ENCODE measurements at places on chromosomes 7 and 10. TPM values are rescaled to one million over a fixed set of nuclear protein-coding genes. Genes with fewer than 3 reads are reported as not detected.

GRCh38 chr7:135508883-135509588 lies 866 bp downstream of the CNOT4 start:
- peak; percentile 61 for DNase-seq
- no peaks in the 10 kb centered on the region for H3K27me3 ChIP-seq
- H3K4me1 ChIP-seq, result peaks cover 9% of the 10 kb centered on the region
- no peaks in the 10 kb centered on the region for H3K36me3 ChIP-seq
- no peak overlapping the region for H3K4me3 ChIP-seq

The MYO3A gene
- polyA plus RNA-seq, result not detected

- H3K27ac ChIP-seq, result no peak overlapping the region
- H3K4me1 ChIP-seq, result peaks cover 5% of the 10 kb centered on the region
- H3K36me3 ChIP-seq, result no peaks in the 10 kb centered on the region
- DNase-seq, result no peak
These were observed 48.6 kb upstream of the PDGFA start for GRCh38 chr7:568031-568951.

GRCh38 chr7:28266402-28266801 lies 85.8 kb upstream of the JAZF1 start:
- H3K27me3 ChIP-seq, result peaks cover 24% of the 10 kb centered on the region
- H3K4me1 ChIP-seq, result peaks cover 17% of the 10 kb centered on the region
- H3K27ac ChIP-seq, result no peak overlapping the region
- H3K4me3 ChIP-seq, result no peak overlapping the region
- DNase-seq, result no peak

GRCh38 chr7:133053321-133053891 lies 28.5 kb downstream of the CHCHD3 start:
- H3K27ac ChIP-seq, result no peak overlapping the region
- H3K27me3 ChIP-seq, result no peaks in the 10 kb centered on the region
- H3K36me3 ChIP-seq, result peaks cover 2% of the 10 kb centered on the region
- H3K4me3 ChIP-seq, result no peak overlapping the region

The CYP2C19 gene
- polyA plus RNA-seq, result not detected

The LIPM gene
- polyA plus RNA-seq, result not detected

DNA sequence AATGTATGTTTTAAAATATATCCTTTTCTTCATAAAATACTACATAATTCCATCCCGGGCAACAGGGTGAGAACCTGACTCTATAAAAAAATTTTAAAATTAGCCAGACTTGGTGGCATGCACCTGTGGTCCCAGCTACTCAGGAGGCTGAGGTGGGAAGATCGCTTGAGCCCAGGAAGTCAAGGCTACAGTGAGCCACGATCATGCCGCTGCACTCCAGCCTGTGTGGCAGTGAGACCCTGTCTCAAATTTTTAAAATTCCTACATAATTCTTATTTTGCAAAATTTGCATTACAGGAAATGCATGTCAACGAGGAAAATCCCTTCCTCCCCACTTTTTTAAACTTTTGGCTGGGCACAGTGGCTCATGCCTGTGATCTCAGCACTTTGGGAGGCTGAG lies 31.3 kb downstream of the AFAP1L2 start:
- H3K27me3 ChIP-seq, result peaks cover 1% of the 10 kb centered on the region
- no peak overlapping the region for H3K4me3 ChIP-seq
- H3K36me3 ChIP-seq, result no peaks in the 10 kb centered on the region
- no peak overlapping the region for H3K27ac ChIP-seq
- DNase-seq, result no peak

DNA sequence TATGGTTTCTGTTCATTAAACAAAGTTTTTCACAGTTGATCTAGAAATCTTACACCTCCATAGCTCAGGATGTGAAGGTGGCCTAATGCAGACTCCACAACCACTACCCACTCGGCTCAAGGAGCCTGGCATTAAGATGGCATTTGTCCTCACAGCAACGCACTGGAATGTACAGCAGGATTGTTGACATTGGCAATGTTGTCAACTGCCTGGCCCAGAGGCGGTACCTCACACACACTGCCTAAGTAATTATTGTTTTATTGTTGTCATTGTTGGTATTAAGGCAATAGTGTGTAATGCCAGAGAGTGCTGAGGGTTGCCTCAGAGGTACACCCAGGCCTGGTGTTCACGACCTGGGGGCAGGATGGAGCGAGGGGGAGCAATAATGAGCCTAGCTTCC lies 38.3 kb downstream of the LRRC18 start:
- H3K4me1 ChIP-seq, result no peaks in the 10 kb centered on the region
- no peaks in the 10 kb centered on the region for H3K36me3 ChIP-seq
- H3K27ac ChIP-seq, result no peak overlapping the region
- no peak for DNase-seq
- no peaks in the 10 kb centered on the region for H3K27me3 ChIP-seq
- no peak overlapping the region for H3K4me3 ChIP-seq

Data from naive thymus-derived CD8-positive, alpha-beta T cell (primary cell).